NCI-H1105 treated with DMSO at 0.1 percent for 48 hours (cell line): ENCODE measurements at places on chromosomes 7 and 10.

DNA sequence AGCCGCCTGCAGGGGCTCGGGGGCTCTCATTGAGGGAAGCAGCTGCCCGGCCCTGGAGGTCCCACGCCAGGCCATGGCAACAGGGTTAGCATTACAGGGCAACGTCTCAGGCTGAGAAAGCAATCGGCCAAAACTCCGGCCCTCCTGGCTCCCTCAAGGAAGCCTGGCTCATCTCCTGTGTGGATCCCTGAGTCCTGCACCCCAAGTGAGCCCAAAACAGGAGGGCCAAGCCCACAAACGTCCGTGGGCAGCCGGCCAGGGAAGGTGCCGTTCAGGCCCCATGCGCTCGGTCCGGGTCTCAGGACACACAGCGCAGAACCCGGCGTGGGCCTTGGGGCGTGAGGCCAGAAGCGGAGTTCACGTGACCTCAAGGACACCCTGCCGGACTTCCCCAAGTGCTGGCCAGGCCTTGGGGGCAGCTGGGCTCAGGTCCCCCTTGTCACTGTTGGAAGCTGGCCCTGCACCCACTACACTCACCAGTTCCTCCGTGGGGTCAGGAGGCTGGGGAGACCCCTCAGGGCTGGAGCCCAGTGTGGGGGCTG, 8.0 kb upstream of the PWWP2B start:
- DNase-seq, result no peak

DNA sequence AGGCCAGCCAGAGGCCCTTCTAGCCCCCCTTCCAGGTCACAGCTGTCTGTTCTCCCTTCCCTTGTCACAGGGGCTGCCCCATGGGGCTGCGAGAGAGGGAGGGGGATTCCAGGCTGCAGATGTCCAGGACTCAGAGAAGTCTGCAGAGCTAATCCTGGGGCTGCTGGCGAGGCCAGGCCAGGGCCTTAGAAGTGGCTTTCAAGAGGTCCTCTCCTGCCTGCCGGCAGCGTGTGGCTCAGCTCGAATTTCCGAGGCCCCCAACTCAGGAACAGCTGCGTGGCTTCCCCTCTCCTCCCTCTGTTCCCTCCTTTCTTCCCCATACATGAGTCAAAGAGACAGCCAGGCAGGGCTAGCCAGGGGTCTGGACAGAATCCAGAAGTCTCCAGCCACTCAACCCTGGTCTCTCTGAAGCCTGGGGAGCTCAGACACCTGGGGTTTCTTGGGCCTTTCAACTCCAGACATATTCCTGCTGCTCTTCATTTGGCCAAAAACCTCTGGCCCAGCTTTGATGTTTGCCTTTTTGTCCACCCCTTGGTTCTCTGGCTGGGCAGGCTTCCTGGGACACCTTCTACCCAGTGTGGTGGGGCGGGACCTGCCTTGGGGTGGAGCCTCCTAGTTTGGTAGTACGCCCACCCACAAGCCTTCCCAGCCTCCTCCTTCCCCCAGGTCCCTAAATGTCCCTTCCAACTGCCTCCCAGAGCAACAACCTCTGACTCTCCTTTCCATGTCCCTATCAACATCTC, 21.8 kb upstream of the EIF5AL1 start:
- DNase-seq, result no peak

- no peak for DNase-seq
Observed at GRCh38 chr7:16993543-16993942, 111.8 kb upstream of the AGR3 start.

DNA sequence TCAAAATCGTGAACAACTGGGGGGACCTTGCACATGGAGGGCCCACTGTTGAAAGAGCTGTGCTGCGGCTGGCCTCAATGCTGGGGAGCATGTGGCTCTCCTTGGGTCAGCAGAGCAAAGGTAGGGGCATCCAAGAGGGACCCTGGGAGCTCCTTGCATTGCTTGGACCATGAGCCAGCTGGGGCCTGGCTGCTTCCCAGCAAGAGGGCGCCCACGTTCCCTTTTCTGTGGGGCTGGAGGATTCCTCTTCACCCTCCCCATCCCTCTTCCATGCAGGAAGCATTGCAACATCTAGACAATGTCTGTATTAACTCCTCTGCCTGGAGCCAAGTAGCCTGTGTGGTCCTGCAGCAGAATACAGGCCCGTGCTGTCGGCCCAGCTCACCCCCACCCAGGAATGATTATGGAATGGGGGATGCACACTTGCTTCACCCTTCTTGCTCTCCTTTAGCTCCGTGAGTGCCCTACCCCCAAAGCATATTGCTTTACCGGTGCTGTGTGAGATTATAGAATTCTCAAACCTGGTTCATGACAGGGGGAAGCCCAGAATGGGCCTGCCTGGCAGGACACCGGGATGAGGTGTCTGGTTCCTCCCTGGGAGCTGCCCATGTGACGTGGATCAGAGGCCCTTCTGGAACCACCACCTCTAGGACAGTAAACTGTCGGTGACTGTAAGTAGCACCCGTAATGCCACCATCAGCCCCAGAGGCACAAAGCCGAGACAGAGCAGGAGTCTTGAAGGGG, 61.9 kb downstream of the SYPL1 start:
- no peak for DNase-seq

DNA sequence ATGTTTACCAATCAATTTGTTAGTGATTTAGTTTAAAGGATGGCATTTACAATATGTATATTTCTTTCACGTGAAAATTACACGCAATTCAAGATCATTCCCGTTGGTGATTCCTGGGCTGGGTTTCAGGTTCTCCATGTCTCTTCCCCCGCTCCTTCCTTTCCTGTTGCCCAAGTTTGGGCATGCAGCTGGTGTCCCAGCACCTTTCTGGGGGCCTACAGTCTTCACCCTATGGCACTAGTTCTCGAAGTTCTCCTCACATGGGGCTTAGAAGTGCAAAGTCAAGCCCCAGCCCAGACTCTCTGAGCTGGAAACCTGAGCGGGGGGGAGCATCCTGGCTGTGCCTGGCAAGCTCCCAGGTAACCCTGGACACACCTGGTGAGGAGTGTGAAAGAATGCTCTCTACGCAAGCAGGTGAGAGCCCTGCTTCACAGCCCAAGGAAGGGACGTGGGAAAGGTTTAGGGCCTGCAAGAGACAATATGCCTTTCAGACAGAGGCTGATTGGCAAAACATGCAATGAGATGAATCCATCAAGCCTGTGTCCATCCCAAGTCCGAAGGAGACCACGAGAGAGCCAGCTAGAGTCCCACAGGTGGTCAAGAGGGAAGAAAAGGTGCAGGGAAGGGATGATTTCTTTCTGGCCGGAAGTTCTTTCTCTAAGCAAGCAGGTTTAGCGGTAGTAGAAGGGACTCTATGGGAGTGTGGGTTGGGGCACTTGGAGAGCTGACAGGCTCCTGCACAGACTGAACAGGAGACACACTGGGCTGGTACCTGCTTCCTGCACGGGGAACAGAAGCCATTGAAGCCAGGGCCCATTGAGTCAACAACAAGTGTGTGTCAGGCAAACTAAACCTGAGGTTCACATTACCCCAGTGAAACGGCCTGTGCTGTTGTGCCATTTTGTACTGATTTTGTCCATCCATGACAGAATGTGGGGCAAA, 131.1 kb downstream of the ADARB2 start:
- peak; percentile 16 for DNase-seq

DNA sequence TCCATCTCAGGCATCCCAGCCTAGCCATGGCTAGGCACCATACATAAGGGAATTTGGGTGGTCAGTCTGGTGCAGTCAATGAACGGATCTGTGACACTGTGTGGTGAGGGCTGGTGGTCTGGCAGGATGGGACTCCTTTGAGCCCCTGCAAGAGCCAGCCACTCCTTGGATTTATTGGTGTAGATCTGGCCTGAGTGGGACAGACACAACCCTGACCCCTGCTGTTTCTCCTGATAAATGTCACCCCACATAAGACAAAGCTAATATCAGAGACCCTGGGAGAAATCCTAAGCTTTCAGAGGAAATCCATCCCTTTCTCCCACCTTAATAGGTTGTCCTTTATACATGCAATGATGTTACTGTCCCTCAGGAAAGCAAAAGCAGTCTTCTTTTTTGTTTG, 2.3 kb downstream of the FBXO24 start:
- no peak for DNase-seq

DNA sequence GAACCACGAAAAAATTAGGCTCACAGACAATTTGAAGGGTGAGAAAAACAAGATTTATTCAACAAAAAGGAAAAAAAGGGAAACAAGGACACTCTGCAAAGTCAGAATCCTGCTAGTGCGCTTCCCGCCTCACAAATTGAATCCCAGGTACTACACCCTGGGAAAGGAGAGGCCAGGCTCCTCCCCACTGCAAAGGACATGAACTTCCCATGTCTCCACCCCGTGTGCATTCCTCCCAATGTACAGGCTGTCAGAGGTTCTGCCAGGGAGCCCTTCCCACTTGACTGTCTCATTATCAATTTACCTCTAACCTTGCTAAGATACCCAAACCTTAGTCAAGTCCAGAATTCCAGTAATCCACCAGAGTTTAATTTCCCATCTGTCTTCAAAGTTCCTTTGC, 70.4 kb upstream of the CDK1 start:
- DNase-seq, result no peak

GRCh38 chr7:107355616-107356015, 114.2 kb upstream of the GPR22 start:
- DNase-seq, result no peak

DNA sequence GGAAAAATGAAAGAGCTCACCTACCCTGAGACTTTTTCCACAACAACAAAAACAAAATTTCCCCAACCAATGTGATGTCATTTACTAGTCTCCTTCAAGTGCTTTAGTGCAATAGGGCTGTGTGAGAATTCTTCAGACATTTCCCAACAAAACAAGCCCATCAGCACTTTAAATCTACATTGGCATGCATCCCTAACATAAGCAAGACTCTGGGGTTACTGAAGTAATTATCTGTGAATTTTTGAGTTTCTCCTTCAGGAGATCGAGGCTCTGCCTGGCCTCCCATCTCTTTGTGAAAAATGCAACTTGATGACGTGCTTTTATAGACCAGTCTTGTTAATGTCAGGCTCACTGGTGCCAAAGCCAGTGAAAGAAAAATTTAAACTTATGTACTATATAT, 255.6 kb downstream of the GFRA1 start:
- no peak for DNase-seq

DNA sequence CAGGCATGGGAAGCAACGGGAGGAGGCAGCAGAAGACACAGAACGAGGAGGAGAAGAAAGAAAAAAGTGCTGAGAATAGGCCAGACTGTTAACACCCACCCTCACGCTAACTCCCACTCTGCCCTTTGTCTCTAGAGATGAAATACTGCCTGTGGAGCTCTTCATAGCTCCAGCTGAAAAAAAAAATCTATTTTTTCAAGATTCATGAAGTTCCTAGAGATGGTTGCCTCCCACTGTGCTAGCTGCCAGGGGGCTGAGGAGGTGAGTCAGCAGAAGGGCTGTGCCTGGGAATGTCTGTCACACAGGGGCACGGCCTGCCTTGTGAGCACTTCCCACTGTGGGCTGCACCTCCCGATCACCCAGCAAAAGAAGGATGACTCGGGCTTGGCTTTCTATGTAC, 144.5 kb downstream of the RNF216 start:
- no peak for DNase-seq

DNA sequence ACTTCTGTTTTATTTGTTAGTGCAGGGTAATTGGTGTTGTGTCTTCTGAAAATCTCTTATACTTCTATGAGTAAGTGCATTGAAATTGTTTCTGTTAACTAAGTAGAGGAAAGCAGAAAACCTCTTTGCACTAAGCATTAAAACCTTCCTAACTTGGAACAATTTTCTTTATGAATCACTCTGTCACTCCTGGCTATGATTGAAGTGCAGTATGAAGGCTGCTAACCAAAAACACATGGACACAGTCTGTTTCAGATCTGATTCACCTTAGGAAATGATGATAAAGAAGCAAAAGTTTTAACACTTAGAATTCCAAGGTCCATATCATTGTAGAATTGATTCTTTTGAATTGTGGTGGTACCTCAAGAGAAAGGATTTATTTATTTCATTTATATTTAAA, 41.9 kb downstream of the MET start:
- no peak for DNase-seq

- no peak for DNase-seq
Observed at GRCh38 chr7:29009947-29010346, 51.8 kb upstream of the TRIL start.

DNA sequence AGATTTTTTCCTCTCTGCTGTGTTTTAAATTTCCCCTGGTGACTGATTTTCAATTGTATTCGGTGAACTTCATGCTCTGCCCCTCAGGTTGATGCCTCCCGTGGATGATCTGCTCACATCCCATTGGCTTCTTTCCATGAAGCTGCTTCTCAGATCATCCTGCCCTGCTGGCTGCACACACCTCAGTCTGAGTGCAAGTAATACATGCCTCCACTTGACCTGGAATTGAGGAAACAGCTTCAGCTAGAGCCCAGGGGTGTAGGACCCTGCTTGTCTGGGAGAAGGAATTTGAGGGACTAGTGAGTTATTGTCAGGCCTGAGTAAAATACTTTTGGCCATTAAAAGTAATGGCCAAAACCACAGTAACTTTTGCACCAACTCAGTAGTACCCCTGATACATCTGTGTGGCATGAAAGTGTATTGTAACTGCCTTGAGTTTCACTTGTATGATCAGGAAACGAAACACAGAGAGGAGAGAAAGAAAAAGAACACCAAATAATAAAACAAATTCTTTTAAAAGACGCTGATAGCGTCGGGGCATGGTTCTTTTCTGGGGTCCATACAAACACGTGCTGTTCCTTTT, 49.4 kb downstream of the SPAM1 start:
- no peak for DNase-seq

GRCh38 chr10:21742740-21743412, 208.8 kb downstream of the MLLT10 start:
- no peak for DNase-seq

- no peak for DNase-seq
Observed at GRCh38 chr10:15320522-15321203, 50.4 kb downstream of the FAM171A1 start.

DNA sequence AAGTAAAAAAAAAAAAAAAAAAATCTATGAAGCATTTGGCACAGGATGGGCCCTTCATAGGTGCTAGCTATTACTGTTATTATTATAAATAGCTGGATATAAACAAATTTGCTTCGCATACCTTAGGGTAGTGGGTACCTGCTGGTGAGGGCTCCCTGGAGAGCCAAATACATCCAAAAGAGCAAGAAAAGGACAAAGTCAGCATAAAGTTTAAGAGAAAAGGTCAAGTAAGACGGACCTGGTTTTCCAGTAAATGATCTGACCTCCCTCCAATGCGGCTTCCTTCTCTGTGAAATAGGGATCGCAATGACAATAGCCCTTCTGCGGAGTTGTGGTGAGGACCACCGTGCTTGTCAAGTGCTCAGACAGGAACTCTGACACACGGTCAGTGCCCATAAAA, 214.5 kb downstream of the SNX10 start:
- no peak for DNase-seq
